ENCODE measurements at places on chromosomes 5 and 9.

- DNase-seq, result no peak
Measured at GRCh38 chr9:14433351-14434157, 119.6 kb upstream of the NFIB start.

DNA sequence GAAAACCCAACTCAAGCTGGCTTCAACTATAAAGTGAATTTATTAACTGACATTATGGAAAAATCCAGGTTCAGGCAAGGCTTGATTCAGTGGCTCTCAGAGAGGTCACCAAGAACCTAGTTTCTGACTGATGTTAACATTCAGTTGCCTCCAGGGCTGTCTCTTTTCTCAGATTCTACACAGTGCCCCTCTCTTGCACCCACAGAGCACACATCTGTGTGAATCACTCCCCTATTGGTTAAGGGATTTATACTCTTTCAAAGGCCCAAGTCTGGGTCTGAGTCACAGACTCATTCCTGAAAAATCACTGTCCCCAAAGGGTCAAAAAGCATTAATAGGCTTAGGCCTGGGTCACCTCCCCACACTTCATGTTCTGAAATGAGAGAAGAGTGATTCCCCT is 6.2 kb upstream of the HAVCR2 start:
- DNase-seq, result no peak

- DNase-seq, result no peak
Measured at GRCh38 chr5:36305571-36306326, 4.0 kb upstream of the RANBP3L start.

DNA sequence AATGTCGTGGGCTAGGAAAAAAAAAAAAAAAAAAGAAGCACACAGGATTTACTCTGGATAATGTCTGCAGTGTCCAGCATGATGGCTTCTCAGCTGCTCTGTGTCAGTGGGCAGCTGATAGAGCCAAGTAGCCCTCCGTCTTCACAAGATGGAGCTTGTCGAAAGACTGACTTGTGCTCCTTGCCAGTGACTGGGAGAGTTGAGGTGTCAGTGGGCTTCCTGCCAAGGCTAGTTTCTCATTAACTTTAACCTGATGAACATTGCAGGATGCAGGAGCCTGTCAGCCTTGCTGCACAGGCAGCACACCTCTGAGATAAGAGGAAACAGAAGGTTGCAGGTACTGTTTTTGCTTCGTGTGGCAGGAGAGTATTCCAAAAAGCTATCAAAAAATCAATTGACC is 171.4 kb upstream of the SGCD start:
- DNase-seq, result no peak

DNA sequence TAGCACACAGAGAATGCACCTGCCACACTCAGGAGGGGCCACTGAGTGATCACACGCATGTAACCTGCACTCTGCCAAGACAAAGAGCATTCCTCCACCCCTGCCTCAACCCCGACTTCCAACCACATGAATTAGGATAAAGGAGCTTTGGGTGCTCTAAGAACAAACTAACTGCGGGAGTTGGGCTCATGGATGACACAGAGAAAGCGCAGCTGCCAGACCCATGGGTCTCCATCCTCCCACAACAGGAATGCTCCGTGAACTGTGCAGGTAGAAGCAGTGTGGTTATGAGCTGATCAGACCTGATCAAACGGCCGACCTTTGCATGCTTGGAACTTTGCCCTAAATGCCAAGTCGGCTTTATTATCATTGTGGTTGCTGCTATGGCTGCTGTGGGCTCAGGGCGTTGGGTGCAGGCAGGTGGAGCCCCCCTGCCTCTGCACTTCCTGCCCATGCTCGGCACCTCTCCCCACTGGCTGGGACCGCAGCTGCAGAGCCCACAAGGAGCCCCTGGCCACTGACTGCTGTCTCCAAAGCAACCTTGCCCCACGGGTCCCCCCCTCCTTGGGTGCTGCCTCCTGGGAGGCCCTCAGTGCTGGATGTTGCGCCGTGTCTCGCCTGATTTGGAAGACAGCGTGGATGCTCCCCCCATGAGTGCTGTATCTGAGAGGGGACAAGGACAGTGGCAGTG is 2.6 kb upstream of the SLC6A3 start:
- no peak for DNase-seq

GRCh38 chr9:78663369-78663768 is 366.4 kb downstream of the PSAT1 start:
- no peak for DNase-seq

- DNase-seq, result no peak
Measured at GRCh38 chr5:173926359-173926758, 38.2 kb downstream of the CPEB4 start.

DNA sequence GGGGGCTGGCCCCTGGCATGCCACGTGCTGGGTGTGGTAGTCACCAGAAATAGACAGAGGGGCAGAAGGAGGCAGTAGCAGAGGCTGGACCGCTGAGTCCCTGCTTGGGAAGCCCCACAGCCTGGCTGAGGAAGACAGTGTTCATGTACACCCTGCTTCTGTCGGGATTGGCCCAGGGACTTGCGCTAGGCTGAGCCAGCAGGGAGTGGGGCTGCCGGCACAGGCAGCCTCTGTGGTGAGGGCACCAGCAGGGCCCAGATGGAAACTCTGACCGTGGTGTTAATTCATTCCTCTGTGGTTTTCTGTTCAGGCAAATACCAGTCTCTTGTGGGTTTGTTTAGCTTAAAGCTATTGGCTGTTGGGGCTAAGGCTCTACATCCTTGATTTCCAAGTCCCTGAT is 108.6 kb upstream of the RAD23B start:
- no peak for DNase-seq

DNA sequence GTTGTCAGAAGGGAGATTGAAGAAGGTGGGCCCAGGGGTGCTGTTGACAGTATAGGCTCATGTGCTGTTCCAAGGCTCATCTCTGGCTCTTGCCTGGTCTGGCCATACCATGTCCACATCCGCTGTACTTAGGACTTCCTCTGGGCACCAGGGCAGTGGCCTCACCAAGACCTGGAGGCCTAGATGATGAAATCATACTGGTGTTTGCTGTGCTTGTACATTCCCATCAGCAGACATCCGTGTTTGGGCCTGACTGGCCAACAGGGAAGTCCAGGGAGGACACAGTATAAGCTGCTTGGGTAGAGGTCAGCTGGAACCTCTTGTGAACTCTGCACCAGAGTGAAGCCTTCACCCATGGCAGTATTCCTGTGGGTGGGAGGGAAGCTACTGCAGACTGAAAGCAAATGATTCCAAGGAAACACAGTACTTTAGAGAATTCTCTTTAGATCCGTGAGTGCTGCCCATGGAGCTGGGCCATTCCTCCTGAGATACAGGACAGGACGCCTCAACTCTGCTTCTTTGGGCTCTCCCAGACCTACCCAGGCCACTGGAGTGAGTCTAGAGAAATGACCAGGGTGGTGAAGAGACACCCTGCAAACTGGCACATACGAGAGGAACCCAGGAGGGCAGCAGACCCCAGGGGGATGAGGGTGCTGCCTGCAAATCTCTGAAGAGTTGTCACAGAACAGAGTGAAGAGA is 22.5 kb downstream of the POLR1E start:
- no peak for DNase-seq

DNA sequence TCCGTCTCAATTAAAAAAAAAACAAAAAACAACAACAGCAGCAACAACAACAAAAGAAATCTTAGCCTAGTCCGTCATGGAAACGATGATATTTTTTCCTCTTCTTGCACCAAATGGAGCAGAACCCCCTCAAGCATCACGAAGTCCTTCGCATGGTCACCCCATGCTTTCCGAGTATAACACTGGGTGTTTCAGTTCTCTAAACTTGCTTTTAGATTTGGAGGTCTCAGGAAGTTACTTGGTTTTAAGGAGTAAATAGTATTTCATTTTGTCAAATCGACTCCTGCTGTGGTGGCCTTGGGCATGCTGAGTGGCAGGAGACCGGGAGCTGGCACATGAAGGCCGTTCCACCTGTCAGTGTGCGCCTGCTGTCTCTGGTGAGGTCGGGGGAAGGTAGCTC is 118.5 kb upstream of the CACNA1B start:
- DNase-seq, result no peak

DNA sequence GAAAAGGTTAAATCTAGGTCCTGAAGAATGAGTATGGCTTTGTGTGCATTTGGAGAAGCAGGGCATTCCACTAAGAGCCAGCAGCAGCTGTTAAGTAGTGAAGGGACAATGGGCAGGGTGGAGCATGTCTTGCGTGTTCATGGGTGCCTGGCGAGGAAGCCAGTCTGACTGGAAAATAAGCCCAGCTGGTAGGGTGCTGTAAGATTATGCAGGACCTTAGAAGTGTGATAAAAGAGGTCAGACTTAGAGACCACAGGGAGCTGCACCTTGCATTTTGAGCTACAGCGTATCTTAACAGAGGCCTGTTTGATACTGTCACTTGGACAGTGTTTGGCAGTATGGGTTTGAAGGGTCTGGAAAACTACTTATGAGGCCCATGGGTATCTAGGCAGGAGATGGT is 131.7 kb upstream of the ELL2 start:
- no peak for DNase-seq

- no peak for DNase-seq
Measured at GRCh38 chr9:70594386-70594944, 180.0 kb upstream of the KLF9 start.

DNA sequence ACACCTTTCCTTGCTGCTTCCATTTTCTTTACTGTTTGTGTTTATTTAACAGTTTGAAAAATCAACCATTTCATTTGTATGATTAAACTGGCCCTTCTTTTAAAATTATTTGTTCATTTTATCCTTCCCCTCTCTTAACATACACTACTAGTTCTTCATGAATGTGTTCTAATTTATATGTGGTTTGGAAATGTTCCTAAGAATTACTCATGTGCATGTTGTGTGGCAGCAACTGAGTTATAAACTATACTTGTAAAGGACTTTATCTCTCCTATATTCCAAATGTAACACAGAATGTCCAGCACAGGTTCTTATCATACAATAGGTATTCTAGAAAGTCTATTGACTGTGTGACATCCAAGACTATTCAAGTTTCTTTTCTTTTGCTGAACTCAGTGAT is 358.2 kb upstream of the MEF2C start:
- no peak for DNase-seq

DNA sequence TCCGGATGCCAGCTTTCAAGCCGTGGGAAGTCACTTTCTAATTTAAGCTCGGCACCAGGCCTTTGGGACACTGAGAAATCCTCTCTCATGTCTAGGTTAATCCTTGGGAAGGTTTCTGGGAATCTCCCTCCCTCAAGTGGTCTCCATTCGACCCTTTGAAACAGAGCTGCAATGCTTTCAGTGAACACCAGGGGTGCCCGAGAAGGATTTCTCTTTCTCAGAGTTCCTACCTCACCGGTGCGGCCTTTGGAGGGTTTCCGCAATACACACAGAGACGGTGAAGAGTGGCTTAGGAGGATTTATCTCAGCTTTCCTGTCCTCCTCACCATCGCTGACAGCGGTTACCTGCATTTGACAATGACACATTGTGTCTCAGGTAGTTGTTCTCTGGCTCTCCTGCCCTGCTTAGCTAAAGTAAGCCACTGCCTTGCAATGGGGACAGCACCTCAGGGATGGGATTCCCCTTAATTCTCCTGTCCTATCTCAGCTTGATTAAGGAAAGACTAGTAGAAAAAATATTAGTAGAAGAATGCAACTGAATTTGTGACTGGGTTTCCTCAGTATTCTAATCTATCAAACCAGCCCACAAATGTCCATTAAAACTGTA is 180.6 kb downstream of the GABRG2 start:
- no peak for DNase-seq

DNA sequence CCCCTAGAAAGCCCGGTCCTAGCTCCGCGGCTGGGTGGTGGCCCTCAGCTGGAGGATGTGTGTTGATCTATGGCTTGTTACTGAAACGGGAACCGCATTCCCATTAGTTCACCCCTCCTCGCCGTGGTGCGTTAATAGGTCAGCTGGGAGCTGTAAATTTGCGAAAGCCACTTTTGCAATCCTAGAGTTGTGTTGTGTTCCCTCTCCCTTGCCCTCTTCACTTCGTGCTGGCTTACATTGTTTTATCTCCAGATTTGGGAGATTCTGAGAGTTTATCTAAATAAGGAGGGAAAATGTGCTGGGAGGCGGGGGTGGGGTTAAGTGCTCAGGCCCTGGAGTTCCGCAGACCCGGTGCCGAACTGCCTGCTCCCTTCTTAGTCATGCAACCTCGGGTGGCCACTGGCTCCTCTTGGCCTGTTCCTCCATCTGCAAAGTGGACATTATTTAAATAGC is 62.8 kb downstream of the HMCN2 start:
- DNase-seq, result no peak

GRCh38 chr9:72930828-72931227 is 22.0 kb downstream of the ALDH1A1 start:
- DNase-seq, result no peak

- DNase-seq, result no peak
Measured at GRCh38 chr5:16483361-16483760, 17.8 kb upstream of the ZNF622 start.

GRCh38 chr5:81180780-81181460 is 52.2 kb upstream of the CKMT2 start:
- no peak for DNase-seq

DNA sequence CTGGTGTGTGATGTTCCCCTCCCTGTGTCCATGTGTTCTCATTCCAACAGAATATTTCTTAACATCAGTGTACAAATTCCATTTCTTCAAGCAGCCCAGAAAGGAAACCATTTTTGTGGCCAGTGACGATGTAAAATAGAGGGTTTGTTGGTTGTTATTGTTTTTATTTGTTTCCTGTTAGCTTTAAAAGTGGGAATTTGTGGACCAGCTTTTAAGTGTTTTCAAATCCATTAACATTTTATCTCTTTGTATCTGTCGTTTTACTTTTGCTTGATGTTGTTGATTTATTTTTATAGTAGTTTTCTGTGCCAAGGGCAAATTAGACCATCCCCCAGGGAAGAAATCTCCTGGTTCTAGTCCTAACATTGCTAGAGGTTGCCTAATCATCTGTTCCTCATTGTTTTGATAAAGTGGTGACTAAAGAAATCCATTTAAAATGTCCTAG is 100.0 kb downstream of the GDNF start:
- no peak for DNase-seq

GRCh38 chr9:121333950-121334773 is 35.9 kb downstream of the STOM start:
- DNase-seq, result no peak

DNA sequence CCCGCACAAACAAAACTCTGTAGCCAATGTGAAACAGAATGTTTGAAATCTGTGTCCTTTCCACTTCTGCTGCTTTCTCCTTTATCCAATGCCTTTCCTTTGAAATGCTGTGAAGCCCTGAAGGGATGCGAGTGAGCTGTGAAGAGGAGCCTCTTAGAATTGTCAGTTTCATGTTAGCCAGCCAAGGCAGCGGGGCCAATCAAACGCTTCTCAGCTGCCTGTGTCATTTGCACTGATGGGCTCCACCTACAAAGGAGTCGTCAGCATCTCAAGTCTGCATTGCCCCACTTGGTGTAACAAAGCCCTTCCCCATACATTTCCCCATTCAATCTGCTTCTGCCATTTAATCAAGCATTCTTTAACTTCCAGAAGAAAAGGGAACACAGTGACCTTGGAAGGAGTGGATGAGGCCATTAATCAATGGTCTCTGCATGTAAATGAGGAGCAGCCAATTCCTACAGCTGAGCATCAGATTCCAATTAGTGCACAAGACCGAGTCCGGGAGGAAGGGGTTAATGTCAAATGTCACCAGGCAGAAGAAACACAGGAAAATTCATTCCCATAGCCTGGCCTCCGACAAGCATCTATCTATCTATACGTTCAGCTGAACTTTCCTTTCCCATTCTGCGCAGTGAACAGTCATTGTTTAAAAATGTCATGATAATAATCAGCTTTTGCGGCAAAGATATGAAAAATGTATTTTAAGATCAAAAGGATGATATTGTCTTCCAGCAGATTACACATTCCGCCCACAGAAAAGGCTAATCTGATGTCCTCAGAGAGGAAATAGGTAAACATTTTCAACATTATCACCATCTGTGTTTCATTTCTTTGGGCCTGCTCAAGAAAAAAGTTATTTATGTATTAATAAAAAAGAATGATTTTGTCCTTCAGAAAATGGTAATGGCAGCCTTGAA is 154.6 kb downstream of the FSTL4 start:
- no peak for DNase-seq

Measured in activated T-cell treated with anti-CD3 and anti-CD28 coated beads for 1 hour (primary cell).